ENCODE measurements at places on chromosomes 6 and 20. TPM values are rescaled to one million over a fixed set of nuclear protein-coding genes. Genes with fewer than 3 reads are reported as not detected.

AKAP12 gene
- 220 TPM for total RNA-seq

OR2H1 gene
- total RNA-seq, result not detected

TRAPPC3L gene
- not detected for total RNA-seq

DSN1 gene
- 14.9 TPM for total RNA-seq

TSPO2 gene
- total RNA-seq, result not detected

BMP7 gene
- 11.7 TPM for total RNA-seq

Measured in tibial nerve (tissue), 4 donors.